ENCODE measurements at places on chromosomes 7 and 10.
A peak's percentile ranks its signal among the peaks of the same experiment; 100 is the strongest.

DNA sequence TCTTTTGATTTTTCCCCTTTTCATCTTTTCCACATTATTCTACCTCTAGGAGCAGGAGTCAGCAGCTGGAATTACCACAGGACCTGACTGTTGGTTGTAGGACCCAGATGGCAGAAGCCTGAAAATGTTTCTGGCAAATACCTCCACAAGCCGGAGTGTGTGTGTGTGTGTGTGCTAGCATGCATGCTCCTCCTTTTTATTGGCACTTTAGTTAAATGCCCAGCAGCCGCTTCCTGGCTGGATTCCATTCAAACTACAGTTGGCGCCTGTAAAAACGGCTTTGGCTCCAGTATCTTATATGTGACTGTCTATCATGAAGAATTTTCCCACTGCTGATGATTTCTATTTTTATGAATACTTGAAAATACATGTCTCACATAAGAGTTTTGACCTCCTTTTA is 319.7 kb upstream of the SP4 start:
- DNase-seq, result no peak

GRCh38 chr10:15122477-15123030 is 25.4 kb downstream of the RPP38 start:
- DNase-seq, result no peak

- DNase-seq, result no peak
Observed at GRCh38 chr10:28425422-28425821, 107.5 kb upstream of the WAC start.

GRCh38 chr7:138546829-138547228 is 86.8 kb downstream of the TRIM24 start:
- DNase-seq, result no peak

- no peak for DNase-seq
Observed at GRCh38 chr7:19413443-19413965, 268.3 kb upstream of the FERD3L start.

DNA sequence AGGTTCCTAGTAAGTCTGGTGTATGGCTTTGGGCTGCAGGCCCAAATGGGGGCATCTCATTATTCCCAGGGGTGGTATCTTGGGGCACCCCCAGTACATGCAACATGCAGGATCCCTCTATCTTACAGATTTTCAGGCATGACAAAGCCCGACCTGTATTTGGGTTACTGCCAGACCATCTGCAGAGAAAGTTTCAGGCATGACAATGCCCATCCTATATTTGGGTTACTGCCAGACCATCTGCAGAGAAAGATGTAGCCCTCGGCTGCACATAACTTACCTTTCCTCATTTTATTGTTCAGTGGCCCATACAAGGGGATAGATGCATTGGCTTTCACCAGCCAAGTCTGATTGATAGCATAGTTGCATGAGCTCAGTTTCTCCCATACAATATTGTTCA is 112.2 kb upstream of the RAB18 start:
- DNase-seq, result no peak

GRCh38 chr10:109914966-109915365 is 8.3 kb downstream of the XPNPEP1 start:
- DNase-seq, result no peak

GRCh38 chr10:15796098-15796759 is 64.1 kb downstream of the MINDY3 start:
- no peak for DNase-seq

DNA sequence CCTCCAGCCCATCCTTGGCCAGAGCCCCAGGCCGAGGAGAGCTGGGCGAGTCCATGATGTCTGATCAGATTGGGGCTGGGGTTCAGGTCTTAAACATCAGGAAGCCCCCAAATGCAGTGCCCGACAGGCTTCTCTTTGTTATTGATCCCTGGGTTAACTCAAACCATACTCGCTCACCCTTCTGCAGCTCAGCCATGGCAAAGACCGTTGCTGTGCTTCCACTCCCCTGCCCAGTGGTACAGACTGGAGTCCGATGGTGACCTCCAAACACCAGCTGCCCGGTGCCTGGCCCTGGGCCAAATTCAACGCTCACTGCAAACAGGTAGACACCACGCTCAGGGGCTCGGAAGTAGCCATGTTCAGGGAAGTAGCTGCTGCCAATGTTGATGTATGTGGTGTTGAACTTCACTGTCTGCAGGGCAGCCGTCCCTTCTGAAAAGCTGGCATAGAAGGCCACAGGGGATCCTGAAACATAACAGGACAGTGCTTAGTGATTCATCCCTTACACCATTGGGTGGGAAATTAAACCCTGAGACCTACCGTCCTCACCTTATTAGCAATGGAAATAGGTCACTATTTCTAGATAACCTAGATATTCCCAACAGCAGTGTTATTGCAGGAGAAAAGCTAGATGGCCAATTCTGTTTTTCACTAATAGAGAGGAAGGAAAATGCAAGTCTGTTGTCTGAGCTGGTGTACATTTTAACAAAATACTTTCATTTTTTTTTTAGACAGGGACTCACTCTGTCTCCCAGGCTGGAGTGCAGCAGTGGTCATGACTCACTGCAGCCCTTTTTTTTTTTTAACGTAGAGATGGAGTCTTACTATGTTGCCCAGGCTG is 20.5 kb downstream of the MMRN2 start:
- DNase-seq, result no peak

GRCh38 chr10:85864868-85865526 is 501.6 kb downstream of the GRID1 start:
- no peak for DNase-seq

- no peak for DNase-seq
Observed at GRCh38 chr7:47435889-47436312, 146.0 kb downstream of the TNS3 start.

- DNase-seq, result no peak
Observed at GRCh38 chr10:78544423-78545090, 510.9 kb downstream of the RPS24 start.

DNA sequence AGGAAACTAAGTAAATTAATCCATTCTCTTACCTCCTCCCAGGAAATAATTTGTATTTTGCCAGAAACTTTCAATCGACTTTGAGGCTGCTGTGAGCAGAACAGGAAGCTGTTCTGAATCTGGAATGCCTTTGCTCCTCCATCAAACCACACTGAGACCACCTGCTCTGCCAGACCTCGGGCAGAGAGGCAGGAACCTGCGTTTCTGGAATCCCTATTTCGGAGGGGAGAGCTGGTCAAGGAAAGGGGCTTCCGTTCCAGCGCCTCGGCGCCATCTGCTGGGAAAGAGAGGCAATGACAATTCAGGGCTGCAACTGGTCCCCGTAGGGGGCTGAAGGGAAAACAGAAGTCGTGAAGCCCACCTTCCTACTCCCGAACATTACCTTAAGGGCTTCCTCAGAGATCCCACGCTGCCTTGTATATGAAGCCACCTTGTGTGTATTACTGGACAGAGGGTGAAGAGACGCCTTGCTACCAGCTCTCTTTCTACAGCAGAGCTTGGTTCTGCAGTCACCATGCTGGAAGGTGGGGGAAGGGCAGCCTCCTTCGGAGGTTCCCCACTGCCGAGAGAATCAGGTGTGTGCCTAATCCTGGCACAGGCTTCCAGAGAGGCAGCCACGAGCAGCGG is 31.2 kb downstream of the ZNF467 start:
- DNase-seq, result peak; percentile 37

GRCh38 chr7:124179641-124180040 is 146.8 kb upstream of the TMEM229A start:
- DNase-seq, result no peak

- DNase-seq, result no peak
Observed at GRCh38 chr7:50644114-50644513, 78.9 kb upstream of the DDC start.

DNA sequence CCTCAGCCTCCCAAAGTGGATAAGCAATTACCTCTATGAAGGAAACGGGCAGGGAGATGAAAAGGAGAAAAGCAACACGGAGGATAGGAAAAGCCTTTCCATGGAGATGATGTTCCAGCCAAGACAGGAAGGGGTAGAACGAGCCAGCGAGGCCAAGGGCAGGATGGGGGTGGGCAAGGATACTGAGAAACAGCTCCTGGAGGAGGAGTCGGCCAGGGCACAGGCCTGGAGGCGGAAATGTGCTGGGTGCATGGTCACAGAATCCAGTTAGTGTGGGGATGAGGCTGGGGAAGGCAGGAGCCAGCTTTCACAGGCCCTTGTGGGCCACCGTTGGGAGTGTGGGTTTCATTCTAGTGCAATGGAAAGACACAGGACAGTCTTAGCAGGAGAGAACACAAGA is 162.6 kb downstream of the JAZF1 start:
- DNase-seq, result no peak
